SK-N-SH treated with all-trans-retinoic acid at 6 μM for 48 hours (cell line): ENCODE measurements at places on chromosomes 2 and 18.

DNA sequence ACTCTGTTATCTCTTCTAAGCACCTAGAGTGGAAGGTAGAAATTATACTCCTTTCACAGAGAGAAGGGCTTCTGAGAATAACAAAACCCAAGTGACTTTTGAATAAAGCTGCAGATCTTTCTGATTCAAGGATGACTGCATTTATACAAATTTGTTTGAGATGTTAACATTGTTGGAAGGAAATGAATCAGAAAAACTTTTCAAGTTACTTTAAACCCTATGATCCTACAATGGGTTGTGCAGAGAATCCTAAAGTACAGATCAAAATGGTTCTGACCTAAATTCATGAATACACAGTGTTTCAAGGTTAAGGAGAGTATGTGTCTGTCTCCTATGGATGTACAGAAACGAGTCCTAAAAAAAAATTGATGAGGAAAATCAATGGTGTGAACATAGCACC, 1.8 kb downstream of the RFTN2 start:
- ATAC-seq: no peak

DNA sequence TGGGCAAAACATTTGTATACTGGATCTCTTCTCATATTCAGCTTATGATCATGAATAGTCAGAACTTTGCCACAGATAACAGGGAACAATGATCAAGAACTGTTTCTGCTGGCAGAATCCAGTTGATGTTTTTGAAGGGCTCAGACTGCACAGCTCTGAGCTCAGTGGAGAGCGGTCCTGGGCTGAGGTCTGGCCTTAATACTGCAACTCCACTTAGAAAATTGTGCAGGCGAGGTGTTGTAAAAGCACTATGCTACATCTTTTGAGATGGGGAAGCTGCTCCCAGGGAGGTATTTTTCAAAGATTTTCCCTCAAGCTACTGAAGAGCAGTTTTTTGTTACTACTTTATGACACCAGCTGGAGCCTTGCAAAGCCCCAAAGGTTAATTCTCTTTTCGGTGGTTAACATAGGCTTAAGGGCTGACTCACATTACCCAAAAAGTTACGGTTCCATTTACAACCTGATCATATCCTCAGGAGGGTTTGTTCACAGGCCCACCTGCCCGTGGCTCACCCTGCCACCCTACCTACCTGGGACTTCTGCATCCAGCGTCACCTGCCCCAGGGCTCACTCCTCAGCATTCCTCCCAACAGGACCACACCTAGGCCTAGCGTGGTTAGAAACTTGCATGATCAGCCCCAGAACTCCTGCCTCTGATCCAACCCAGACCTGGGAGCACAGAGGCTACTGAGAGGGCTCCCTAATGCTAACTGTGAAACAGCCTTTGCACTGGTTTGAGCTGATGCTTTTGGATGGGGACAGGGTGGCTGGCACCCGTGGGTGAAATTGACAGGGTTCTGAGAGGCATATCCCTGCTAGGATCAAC, 114.4 kb downstream of the NCK2 start:
- ATAC-seq: no peak

DNA sequence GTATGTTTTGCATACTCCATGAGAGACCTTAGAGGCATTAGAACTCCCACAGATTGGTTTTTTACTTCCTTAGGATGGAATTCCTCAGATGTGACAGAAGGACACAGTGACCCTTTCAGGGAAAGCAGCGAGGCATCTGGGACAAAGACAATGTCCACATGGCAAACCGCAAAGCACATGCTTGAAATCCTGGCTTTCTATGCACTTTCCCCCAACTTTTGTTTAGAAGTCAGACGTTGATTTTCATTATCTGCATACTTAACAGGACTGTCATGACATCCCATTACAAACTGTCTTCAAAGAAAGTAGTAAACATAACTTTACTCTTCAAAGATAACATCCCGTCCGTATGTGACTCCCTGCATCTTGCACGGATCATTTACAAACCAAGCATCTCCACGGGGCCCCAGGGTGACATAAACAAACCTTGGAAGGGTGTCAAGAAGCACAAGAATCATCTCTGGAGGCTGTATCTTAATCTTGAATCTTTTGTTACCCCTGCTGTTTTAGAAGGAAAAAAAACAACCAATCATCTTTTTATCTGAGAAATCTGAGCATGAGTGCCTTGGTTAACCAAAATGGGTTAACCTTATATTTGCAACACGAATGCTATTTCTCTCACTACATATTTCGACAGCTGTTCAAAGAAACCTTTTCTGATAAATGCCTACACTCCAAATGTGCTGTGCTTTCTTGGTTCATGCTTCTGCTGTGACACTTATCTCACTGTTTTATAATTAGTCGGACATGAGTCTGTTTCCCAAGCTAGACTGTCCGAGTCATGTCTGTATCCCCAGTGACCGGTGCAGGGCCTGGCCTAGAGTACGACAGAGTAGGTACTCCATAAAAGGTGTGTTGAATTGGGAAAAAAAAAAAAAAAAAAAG, 90.8 kb downstream of the CCBE1 start:
- ATAC-seq: no peak

GRCh38 chr2:149132339-149132738, 93.8 kb downstream of the LYPD6B start:
- no peak for ATAC-seq

DNA sequence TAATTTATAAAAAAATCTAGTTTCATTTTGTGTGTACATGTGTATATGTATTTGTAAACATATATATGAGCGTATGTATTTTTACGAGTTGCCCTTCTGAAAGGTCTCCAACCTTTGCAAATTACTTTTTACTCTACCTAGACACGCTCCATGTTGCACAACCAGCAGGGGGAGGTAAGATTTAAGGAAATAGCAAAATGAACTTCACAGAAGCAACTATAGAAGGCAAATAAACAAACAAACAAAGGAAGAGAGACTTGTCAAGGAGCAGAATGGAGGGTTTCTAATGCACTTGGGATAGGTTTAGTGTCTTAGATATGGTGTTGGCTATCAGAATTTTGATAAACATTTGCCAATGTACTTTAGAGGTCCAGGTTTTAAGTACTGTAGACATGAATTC, 820.5 kb upstream of the POU3F3 start:
- no peak for ATAC-seq

DNA sequence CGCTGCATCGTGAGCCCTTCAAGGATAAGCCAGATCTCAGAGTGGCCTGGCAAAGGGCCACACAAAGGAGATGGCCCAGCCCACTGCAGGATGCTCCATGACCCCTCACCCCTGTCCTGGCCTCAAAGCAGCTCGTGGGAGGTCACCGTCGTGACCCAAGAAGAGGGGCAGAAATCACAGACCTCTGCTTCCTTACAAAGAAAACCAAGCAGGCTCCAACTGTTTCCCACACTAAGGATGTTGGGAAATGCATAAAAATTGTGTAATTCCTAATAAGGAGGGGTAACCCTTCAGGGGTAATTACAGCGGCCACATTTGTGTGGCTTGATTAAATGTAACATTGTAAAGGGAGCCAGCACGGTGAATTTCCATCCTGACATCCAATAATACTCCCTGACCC, 102.3 kb downstream of the BOD1L2 start:
- ATAC-seq: no peak

DNA sequence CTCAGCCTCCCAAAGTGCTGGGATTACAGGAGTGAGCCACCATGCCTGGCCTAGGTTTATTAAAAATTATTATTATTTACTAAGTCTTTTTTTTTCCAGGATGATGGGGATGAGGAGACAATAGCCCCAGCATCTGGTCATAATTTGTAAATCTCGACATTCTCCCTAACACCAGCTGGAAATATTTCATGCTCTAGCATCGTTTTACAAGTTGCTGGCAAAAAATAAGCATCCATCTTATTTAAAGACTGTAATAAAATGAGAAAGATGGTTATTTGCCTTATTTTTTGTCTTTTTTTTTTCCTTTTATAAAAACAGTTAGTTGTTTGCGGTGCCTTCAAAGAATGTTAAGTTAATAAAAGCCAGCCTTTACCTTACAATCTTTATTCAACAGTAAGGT, 56.7 kb downstream of the SF3B1 start:
- no peak for ATAC-seq

DNA sequence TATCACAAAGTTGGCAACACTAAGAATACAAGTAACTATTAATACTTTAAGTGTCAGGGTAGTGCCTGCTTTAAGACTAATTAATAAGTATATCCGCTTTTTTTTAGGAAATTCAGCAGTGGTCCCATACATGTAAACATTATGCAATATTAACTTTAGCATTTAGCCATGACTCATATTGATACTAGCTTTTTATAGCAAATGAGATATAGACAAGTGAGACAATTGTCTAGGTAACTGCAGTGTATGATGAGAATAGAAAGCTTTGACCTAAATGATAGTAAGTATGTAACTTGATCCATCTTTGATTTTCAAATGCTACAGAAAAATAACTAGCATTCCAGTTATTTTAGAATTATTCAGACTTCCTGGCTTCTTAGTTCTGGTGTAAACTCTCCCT, 27.4 kb upstream of the VRK2 start:
- ATAC-seq: no peak

DNA sequence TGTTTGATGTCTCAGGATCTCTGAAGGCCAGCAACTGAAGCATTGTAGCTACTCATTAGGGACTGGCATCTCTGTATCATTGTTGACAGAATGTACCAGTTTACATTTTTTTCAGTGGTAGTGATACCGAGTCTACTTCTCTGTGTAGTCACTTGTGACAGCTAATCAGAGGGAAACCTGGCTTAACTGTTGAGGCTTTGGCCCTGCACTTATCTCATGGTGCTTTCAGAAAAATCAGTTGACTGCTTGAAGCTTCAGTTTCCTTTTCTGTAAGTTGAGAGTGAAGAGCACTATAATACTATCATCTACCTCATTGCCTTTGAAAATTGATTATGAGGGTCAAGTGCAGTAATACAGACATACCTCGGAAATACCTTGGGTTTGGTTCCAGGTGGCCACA, 90.0 kb downstream of the COMMD1 start:
- no peak for ATAC-seq

GRCh38 chr2:19868224-19868623, 33.6 kb downstream of the TTC32 start:
- ATAC-seq: no peak
